ENCODE measurements at places on chromosomes 2 and 18.

GRCh38 chr2:20282916-20283592, 58.1 kb upstream of the SDC1 start:
- peak; percentile 53 for DNase-seq

DNA sequence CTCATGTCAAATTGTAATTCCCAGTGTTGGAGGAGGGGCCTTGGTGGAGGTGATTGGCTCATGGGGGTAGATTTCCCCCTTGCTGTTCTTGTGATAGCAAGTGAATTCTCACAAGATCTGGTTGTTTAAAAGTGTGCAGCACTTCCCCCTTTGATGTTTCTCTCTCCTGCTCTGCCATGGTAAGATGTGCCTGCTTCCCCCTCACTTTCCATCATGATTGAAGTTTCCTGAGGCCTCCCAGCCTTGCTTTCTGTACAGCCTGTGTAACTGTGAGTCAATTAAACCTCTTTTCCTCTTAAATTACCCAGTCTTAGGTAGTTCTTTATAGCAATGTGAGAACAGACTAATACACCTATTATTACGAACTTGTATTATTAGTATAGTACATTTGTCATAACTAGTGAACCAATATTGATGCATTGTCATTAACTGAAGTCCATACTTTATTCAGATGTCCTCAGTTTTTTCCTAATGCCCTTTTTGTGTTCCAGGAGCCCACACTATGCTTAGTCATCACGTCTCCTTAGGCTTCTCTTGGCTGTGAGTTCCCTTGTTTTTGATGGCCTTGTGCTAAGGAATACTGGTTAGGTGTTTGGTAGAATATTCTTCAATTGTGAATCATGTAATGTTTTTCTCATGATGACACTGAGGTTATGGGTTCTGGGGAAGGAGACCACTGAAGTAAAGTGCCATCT, 4.5 kb upstream of the MAP3K2 start:
- DNase-seq, result no peak

- DNase-seq, result no peak
These were observed 117.9 kb downstream of the CSRNP3 start for GRCh38 chr2:165587335-165587938.

DNA sequence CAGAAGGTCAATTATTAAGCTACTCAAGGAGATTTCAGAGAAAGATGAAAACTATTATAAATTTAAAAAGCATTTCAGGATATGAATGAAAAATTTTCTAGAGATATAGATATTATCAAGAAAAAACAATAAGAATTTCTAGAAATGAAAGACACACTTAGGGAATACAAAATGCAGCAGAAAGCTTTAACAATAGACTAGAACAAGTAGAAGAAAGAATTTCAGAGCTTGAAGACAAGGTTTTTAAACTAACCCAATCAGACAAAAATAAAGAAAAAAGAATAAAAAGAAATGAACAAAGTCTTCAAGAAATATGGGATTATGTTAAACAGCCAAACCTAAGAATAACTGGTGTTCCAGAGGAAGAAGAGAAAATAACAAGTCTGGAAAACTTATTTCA, 34.4 kb downstream of the FLACC1 start:
- no peak for DNase-seq

- no peak for DNase-seq
These were observed 39.8 kb downstream of the FAM124B start for GRCh38 chr2:224362094-224362493.

GRCh38 chr2:181239201-181239799, 217.9 kb upstream of the ITGA4 start:
- DNase-seq, result no peak

- DNase-seq, result no peak
These were observed 43.1 kb downstream of the INHBB start for GRCh38 chr2:120389036-120389391.

GRCh38 chr2:232877940-232878511, 8.0 kb downstream of the SNORC start:
- DNase-seq, result no peak

DNA sequence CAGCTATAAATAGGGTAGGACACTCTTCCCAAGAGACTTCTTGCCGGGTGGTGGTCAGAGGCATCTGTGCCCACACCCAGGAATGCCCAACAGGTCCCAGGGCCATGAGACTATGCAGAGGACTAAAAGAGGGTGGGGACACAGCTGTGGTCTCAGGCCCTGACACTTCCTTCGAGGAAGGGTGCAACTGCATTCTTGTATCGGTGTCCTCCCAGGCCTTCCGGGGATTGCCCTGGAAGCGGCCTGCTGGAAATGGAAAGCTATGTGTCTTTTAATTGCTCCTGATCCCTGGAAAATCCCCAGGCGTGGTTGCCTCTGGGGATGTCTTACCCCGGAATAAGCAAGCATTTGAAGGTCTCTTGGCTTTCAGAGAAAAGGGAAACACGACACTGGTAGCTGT, 176.7 kb downstream of the SOX11 start:
- no peak for DNase-seq

DNA sequence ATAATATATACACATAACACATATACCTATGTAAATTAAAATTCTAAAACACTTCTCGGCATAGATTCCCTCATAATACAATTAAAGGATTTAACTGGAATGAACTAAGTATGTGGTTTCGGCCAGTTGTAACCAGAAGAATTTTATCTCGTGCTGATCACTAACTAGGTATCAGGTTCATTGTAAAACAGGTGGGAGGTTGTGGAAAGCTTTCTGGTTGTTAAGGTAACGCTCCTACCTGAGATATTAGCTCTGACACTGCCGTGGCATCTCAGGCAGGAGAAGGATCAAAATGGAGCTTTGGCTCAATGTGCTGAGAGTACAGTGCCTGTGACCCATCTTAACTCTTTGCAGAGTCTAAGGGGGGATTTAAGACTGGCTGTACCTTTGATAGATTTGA, 42.5 kb downstream of the SLC9A2 start:
- DNase-seq, result peak; percentile 1

DNA sequence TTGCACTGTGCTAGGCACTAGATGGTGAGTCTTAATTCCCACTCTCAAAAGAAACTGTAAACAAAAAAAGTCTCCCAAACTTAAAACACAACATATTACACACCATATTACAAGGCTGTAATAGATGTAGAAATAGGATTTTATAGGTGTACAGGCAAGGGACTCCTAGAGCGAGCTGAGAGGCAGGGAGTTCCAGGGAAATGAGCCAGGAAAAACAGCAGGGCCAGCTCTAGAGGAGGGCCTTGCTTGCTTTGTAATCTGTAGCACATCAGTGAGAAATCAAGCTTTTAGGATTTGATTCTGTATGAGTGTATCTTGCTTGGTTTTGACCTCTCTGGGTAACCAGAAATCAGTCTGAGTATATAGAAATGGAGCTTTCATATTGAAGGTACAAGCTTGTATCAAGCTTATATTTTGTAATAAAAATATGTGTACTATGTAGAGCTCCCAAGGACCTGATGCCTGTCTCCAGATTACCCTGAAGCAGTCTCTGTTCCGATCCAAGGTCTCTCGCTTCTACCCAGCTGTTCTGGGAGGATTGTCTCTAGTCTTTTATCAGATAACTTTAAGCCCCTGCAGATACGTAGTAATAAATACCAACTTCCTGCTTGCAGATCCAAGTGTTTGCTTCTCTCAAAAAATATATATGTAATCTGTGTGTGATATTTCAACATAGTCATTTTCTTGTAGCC, 73.0 kb downstream of the MYO1B start:
- peak; percentile 50 for DNase-seq

GRCh38 chr2:62473246-62473827, 32.7 kb downstream of the TMEM17 start:
- DNase-seq, result no peak

DNA sequence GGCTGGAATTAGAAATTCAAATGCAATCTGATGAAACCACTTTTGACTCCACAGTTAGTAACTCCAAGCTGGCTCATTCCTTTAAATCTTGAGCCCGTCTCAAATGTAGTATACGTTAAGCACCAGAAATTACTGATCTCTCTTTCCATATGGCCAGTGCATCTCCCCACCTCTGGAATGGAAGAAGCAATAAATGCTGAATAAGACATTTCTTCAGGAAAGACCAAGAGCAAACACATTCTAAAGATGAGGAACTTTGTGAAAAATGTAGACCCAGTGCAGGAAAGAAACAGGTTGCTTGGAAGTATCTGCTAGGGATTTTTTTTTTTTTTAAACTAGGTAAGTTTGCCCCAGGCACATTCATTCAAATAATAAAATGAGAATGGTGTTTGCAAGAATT, 143.1 kb upstream of the FBXO11 start:
- no peak for DNase-seq
